Right renal pelvis (tissue), 4 donors: ENCODE measurements at places on chromosomes 5 and 9.

DNA sequence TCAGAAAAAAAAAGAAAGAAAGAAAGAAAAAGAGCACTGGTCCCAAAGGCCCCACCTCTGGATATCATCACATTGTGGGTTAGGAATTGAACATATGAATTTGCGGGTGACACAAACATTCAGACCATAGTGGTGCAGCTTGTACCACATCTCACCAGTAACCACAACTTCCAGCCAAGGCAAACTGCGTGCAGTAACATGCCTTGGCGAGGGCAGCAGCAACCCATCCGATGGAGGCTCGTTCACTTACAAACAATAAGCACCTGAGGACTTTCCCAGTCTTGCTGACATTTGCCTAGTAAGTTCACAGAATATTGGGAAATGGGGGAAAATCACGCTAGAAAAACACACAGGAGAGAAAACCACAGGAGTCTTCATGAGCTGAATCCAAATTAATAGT, 508.1 kb downstream of the ZNF608 start:
- no peak for DNase-seq

DNA sequence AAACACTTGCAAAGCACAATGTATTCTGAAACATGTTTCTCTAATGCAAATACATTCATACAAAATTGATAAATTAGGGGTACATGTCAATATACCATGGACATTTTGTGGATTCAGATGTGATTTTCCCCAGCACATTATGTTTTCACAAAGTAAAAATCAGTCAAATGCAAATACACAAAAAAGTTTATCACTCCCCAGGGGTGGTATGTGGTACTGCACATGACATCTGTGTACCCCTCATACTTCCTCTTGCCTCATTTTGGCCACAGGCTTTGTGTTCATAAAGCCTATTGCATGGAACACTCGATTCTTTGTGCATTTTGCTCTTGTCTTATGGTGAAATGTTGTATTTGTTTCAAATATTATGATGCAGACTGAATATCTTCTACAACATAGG, 116.8 kb upstream of the PDE4D start:
- no peak for DNase-seq

- no peak for DNase-seq
These were observed 52.5 kb upstream of the PTGS1 start for GRCh38 chr9:122318284-122318683.

DNA sequence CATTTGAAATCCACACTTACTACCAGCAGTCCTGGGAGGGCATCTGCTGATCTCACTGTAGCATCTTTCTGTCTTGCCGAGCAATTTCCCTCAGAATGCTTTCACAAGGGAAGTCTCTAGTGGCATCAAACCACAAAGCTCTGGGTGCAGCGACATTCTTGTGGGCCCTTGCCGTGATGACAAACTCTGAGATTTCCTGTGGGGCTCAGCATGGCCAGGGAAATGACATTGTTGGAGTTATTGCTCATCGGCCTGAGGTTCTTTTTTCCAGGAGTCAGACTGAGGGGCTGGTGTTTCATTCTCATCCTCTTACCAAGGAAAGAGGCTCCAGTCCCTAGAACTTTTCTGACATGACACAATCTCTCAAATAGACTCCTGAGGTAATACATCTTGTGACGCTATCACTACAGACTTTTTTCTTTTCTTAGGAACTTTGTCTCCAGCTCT, 51.4 kb downstream of the PFDN1 start:
- no peak for DNase-seq
